ENCODE measurements at places on chromosomes 3 and 15. TPM values are rescaled to one million over a fixed set of nuclear protein-coding genes. Genes with fewer than 3 reads are reported as not detected.

The PLA2G4E gene
- not detected for total RNA-seq

GRCh38 chr15:85652457-85652856, 142.3 kb downstream of the KLHL25 start:
- H3K27ac ChIP-seq = peak overlapping the region; percentile 10
- H3K27me3 ChIP-seq = no peaks in the 10 kb centered on the region
- DNase-seq = no peak
- peaks cover 22% of the 10 kb centered on the region for H3K36me3 ChIP-seq

DNA sequence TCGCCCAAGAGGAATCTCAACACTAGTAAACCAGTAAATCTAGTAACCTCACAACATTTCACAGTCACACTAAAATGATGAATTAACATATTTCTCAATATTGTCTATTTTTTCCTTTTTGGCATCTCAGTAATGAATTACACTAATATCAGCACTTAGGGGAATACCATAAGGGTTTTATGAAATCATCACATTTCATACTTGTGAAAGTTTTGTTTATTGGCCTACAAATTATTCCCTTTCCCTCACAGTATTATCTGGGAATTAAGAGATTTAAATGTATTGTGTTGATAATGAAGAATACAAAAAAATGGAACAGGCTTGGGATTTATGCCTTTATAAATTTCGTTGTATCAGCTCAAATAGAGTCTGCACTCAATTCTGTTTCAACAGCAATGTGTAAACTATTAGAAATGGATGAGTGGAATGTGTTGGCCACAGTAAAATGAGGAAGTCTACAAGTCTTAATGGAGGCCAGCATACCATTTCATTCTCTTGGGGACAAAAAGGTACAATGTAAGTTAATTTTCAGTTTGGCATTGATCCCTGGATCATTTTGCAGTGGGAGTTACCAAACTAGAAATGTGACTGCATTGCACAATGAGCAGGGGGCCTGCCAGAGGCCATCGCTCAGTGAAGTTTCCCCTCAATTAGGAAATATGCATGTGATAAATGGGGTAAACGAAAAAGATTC, 195.4 kb downstream of the FMN1 start:
- no peaks in the 10 kb centered on the region for H3K27me3 ChIP-seq
- H3K36me3 ChIP-seq = no peaks in the 10 kb centered on the region
- H3K4me1 ChIP-seq = no peaks in the 10 kb centered on the region
- H3K4me3 ChIP-seq = no peak overlapping the region

The SLC22A13 gene
- 0.17 TPM for total RNA-seq

DNA sequence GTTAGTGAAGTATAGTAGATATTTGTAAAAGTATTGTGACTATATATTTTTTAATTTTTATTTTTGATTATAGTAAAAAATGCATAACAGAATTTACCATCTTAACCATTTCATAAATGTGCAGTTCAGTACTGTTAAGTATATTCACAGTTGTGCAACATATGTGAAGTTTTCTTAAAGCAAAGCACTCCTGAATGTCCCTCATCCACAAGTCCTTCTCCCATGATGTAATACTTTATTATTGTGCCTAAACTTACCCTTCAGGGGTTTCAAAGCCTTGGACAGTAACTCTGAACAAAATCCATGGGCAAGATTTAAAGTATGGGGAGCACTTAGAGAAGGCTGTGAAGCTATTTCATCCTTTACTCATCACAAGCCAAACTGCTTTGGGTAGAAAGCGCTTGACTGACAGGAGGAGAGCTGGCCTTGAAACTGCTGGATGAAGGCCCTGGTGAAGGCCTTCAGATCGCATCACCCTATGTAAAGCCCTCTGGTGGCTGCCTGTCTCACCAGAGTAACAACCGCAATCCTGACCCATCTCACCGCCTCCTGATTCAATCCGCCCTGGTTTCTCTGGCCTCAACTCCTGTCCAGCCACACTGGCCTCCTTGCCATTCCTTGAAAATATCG, 28.0 kb downstream of the LSM3 start:
- H3K27ac ChIP-seq = no peak overlapping the region
- H3K4me3 ChIP-seq = no peak overlapping the region
- H3K36me3 ChIP-seq = no peaks in the 10 kb centered on the region
- H3K27me3 ChIP-seq = no peaks in the 10 kb centered on the region
- no peak for DNase-seq
- H3K4me1 ChIP-seq = peaks cover 13% of the 10 kb centered on the region

- H3K4me3 ChIP-seq = no peak overlapping the region
- no peak for DNase-seq
- no peaks in the 10 kb centered on the region for H3K4me1 ChIP-seq
- H3K36me3 ChIP-seq = no peaks in the 10 kb centered on the region
- H3K27ac ChIP-seq = no peak overlapping the region
- no peaks in the 10 kb centered on the region for H3K27me3 ChIP-seq
Measured at GRCh38 chr15:28086175-28086703, 12.9 kb downstream of the OCA2 start.

GRCh38 chr3:29099775-29100174, 181.1 kb upstream of the RBMS3 start:
- no peaks in the 10 kb centered on the region for H3K36me3 ChIP-seq
- H3K4me1 ChIP-seq = no peaks in the 10 kb centered on the region
- H3K27me3 ChIP-seq = no peaks in the 10 kb centered on the region
- DNase-seq = no peak
- H3K27ac ChIP-seq = no peak overlapping the region

DNA sequence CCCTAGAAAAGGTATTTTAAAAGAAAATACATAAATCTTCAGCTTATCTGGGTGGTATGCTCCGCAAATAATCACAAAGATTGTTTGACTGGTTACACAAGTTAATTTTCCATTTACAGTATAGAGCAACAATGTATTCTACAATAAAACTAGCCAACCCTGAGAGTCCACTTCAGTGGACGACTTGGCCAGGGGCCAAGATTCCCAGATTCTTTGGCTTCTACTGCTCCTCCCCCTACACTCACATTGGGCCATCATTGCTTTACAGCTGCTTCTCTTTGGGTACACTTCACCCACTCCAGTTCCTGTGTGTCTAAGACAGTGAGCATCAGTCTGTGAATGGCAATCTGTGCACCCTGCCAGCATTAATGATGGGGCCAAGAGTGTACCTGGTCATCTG, 17.2 kb upstream of the PRICKLE2 start:
- peaks cover 3% of the 10 kb centered on the region for H3K36me3 ChIP-seq
- H3K27ac ChIP-seq = peak overlapping the region; percentile 88
- no peak overlapping the region for H3K4me3 ChIP-seq
- no peak for DNase-seq
- no peaks in the 10 kb centered on the region for H3K27me3 ChIP-seq

The GPR149 gene
- total RNA-seq = not detected

GRCh38 chr3:124768812-124769211, 38.6 kb downstream of the UMPS start:
- no peak overlapping the region for H3K4me3 ChIP-seq
- H3K4me1 ChIP-seq = peaks cover 40% of the 10 kb centered on the region
- DNase-seq = no peak
- no peak overlapping the region for H3K27ac ChIP-seq

GRCh38 chr3:37635251-37635650, 226.4 kb upstream of the CTDSPL start:
- no peak for DNase-seq
- H3K4me3 ChIP-seq = no peak overlapping the region
- no peak overlapping the region for H3K27ac ChIP-seq
- H3K36me3 ChIP-seq = no peaks in the 10 kb centered on the region
- no peaks in the 10 kb centered on the region for H3K27me3 ChIP-seq

DNA sequence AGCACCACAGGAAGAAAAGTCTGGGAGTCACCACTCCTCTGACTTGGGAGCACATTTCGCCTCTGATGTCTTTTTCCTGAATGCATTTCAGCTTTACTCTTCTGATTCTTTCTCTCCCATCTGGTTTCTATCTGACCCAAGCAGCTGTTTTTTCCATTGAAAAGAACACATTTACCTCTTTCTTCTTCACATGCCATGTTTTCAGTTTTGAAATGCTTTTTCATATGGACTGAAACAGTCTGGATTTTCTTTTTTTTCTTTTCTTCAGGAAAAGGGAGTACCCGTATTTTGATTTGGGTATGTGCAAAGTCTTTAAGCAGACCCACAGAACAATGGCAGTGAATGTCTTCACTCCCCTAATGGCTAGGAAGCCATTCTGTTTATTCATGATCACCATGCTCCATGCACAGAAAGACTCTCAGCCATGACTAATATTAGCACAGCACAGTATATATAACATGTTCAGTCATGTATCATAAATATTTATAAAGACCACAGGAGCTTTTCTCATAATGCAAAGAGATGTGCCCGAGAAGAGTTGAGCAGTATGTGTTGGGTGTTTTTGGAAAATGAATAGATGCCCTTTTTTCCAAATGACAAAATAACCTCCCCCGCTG, 82.7 kb upstream of the LRIG1 start:
- no peaks in the 10 kb centered on the region for H3K4me1 ChIP-seq
- no peak overlapping the region for H3K27ac ChIP-seq
- H3K4me3 ChIP-seq = no peak overlapping the region
- no peaks in the 10 kb centered on the region for H3K27me3 ChIP-seq
- no peaks in the 10 kb centered on the region for H3K36me3 ChIP-seq

The TRAT1 gene
- 0.26 TPM for total RNA-seq

DNA sequence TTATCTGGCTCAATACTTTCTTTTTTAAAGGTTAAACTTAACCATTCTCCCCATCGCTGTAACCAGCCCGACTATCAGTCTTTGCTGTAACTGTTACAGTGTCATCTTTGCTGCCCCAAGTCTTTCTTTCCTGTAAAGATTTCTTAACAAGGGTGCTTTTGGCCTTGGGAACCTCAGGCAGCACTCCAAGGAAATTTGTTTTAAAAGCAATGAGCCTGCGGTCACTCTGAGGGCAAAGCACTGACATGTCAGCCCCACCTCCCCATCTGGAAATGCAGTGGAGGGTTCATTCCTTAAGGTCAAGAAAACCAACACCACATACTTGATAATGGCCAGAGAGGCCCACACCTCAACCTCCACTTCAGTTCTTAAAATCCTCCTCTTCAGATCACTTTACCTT, 3.2 kb downstream of the TRANK1 start:
- H3K4me1 ChIP-seq = peaks cover 23% of the 10 kb centered on the region
- no peak overlapping the region for H3K4me3 ChIP-seq
- no peaks in the 10 kb centered on the region for H3K36me3 ChIP-seq
- no peak overlapping the region for H3K27ac ChIP-seq

DNA sequence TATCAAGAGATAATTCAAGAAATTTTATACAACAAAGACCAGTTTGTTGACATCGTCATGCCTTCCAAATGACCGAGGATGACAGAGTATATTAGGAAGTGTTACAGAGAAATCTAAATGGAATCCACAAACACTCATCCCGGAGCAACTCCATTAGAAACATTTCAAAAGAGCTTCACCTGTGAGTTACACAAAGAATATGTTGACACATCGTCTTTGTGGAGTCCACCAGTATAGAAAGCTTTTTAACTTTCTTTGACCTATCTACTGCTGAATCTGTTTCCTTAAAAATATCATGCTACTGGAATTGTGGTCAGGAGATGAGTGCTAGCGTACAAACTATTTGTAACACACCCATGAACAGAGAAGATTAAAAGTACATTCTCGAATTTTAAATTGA, 130.4 kb downstream of the SUCLG2 start:
- no peaks in the 10 kb centered on the region for H3K27me3 ChIP-seq
- no peak overlapping the region for H3K27ac ChIP-seq
- peaks cover 33% of the 10 kb centered on the region for H3K36me3 ChIP-seq
- no peaks in the 10 kb centered on the region for H3K4me1 ChIP-seq

DNA sequence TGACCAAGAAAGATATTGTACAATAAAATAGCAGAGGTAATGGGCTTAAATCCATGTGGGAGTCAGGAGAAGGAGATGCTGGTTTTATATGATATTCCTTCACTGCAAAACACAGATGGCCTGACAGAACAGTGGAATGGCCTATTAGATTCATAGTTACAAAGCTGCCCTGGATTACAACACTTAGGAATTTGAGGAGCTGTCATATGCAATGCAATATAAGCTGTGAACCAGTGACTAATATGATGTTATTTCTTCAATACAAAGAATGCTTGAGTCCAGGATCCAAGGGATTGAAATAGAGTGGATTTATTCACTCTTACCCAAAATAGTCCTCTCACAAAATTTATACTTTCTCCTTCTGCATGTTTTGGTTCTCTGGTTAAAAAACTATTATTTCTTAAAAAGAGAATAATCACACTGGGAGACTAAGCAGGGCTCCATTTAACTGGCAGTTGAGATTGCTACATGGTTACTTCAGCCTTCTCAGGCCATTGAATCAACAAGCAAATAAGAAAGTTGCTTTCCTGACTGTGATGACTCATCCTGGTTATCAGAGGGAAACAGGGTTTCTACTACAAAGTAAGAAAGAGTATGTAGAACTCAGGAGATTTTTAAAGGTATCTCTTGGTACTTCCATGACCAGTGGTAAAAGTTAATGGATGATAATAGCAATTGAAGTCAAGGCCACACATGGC, 79.8 kb upstream of the ZPLD1 start:
- H3K4me3 ChIP-seq = no peak overlapping the region
- no peak overlapping the region for H3K27ac ChIP-seq
- H3K27me3 ChIP-seq = no peaks in the 10 kb centered on the region
- no peak for DNase-seq
- H3K36me3 ChIP-seq = no peaks in the 10 kb centered on the region

The CORO2B gene
- total RNA-seq = 5.8 TPM

DNA sequence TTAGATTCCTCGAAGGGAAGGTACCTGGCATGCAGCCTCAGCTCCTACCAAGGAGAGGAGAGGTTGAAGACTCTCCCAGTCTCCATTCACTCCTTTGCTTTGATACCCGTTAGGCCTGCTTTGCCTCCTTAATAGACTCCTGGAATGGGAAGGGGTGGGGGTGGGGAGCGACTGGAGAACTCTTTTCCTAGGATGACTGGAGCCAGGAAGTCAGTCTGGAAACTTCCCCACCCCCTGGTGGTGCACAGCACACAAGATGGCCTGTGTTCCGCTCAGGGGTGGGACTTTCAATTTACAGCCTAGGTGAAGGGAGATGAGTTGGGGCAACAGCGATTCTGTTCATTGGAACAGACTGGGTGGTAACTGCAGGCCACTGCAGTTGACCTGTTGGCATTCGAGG, 21.4 kb upstream of the CELF6 start:
- H3K36me3 ChIP-seq = peaks cover 17% of the 10 kb centered on the region
- no peak overlapping the region for H3K27ac ChIP-seq
- H3K27me3 ChIP-seq = no peaks in the 10 kb centered on the region
- no peak overlapping the region for H3K4me3 ChIP-seq
- no peak for DNase-seq
- peaks cover 21% of the 10 kb centered on the region for H3K4me1 ChIP-seq

The MNS1 gene
- 0.66 TPM for total RNA-seq

The CYP19A1 gene
- total RNA-seq = 2.1 TPM

The LPCAT4 gene
- total RNA-seq = 8.9 TPM

All from esophagus muscularis mucosa (tissue), 4 donors.